Activated naive CD4-positive, alpha-beta T cell (primary cell): ENCODE measurements at places on chromosomes 1 and 21.

DNA sequence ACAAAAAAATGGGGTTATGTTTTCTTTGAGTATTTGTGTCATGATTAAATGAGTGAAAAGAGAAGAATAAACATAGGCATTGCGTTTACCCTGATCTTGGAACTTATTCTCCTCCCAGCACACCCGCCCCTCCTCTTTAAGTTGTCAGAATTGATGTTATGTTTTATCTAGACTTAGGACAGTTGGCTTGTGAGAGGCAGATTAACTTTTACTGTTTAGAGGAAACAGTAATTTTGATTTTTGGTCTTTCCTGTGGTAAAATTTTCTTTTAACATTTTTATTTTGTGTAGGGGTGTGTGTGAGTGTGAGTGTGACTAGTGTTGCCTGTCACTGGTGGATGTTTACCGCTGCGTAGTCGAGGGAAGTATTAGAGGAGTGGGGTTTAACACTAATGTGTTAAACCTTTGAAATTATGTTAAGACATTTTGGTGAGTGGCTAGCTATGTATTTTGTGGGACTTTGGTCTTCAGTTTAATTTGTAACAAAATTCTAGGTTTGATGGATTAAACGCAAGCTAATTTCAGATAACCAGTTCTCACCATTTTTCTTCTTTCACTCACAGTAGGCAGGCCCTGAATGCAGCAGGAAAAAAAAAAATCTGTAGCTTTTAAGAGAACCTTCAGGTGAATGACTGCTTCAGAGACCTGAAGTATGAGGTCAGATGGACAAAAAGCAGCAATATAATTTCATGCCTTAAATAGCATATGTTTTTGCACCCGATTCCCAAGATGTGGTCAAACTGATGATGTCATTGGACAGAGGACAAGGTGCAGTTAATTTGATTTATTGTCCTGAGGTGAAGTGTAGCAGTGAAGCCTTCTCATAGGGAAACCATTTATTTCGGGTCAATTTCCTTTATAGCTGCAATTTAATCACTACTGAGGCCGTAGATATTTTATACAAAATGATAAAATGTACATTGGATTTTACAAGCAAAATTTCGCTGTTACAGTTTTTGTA, 2.7 kb downstream of the POU2F1 start:
- no peak for DNase-seq

DNA sequence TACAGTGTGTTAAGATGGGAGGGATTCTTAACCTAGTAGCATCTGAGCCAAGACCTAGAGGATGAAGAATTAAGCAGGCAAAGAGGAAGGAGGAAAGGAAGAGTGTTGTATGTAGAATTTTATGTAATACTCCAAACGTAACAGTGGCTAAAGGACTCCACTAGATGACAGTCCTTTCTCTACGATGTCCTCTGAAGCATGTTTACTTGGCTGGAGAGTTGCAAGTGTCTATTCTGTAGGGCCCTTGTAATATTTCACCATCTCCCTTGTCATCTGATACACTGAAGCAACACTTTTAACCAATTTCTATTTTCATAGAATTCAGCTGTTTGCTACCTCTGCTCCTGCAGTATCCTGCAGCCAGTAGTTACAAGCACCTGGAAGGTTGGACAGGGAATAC, 2.2 kb upstream of the YBX1 start:
- DNase-seq: no peak

- no peak for DNase-seq
Observed at GRCh38 chr1:26351590-26352337, 2.2 kb downstream of the CRYBG2 start.

GRCh38 chr1:198902655-198903054, 263.8 kb downstream of the PTPRC start:
- no peak for DNase-seq

GRCh38 chr21:38797470-38797869, 8.3 kb upstream of the ETS2 start:
- DNase-seq: no peak
